ENCODE measurements at places on chromosomes 4 and X.
A peak's percentile ranks its signal among the peaks of the same experiment; 100 is the strongest.

DNA sequence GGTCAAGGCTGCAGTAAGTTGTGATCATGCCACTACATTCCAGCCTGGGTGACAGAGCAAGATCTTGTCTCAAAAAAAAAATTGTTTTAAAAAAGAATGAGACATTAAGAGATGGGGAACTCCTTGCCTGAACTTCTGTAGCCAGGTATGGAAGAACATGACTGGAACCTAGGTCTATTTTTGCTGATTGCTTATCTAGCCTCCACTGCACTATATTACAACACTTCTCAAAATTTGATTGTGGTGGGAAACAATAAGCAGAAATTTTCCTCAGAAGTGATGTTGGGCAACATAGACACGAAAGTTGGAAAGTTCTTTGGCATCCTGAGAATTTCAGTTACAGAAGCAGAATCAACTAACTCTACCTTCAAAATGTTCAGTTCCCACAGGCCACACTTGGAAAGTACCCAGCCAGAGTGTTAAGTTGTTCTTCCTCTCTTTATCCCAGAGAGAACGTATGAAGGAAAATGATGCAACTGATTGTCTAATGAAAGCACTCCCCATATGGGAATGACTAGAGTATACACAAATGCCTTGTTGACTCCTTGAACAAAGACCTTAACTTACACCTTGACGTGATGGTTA is 50.0 kb downstream of the LUZP4 start:
- DNase-seq: no peak

- no peak for DNase-seq
Observed at GRCh38 chr4:78560296-78560963, 8.9 kb downstream of the ANXA3 start.

DNA sequence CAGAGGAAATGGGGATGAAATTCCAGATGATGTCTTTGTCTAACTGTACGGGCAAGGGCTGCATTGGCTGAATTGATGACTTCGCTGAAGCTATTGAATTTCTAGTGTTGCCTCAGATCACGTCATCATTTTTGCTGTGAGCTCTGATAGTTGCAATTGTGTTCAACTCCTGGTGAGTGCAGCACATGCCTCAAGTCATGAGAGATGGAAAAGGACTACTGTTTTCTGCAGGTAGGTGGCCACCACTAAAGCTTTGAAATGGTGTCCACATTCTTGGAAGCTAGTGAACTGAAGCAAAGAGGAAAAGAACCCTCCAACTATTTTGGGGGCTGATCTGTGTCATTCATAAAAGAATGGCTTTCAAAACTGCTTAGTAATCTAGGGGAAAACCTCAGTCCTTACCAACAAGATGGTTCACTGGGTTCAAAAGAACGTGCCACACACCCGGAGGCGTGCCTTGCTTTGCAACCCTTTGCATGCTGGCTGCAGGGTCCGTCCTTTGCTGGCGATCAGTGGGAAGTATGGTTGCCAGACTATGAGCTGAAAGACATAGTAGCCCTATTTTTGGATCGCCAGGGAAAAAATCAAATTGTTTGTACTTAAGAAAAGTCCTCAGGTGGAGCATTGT is 88.1 kb upstream of the STOX2 start:
- DNase-seq: no peak

DNA sequence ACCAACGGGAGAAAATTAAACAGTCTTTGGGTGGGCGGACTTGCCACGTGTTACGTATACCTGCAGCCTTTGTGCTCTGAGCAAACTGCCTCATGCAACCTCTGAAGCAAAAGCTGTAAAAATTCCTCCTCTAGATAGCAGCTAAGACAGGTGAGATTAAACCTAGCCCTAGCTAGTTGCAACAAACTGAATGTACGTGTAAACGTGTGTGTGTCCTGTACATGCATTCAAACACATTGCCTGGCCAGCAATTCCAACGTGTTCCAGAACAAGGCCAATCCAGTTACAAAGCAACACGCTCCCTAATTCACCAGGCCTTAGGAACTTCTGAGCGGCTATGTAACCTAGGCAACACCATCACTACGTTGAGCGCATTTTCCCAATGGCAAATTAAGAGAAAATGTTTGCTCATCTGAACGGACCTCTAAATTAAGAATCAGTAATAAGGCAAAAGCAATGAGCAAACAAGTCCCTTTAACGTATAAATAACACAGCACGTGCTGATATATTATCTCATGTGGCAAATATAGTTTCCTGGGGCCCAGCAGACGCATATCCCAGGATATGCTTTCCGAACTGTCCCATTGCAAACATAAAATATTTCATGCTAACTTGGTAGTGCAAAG is 792 bp downstream of the PPID start:
- DNase-seq: peak; percentile 14

GRCh38 chrX:71302461-71303213 is 1.1 kb downstream of the ITGB1BP2 start:
- no peak for DNase-seq

DNA sequence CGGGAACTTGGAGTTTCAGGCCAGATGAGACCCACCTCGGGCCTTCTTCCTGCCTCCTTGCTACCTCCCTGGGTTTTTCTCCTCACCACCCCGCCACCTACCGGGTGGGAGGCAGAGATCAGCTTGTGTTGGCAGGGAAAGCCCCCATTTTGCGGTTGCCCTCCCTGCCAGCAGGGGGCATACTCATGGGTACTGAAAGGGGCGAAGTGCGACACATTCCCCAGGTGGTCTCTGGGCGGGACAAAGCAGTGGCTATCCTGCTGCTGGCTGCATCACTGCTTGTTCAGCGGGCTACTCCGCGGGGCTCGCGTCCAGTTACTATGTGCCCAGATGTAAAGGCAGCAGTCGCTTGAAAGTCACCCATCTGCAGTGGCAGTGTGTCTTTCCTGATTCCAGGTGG is 330.3 kb downstream of the PDHA2 start:
- DNase-seq: peak; percentile 10

DNA sequence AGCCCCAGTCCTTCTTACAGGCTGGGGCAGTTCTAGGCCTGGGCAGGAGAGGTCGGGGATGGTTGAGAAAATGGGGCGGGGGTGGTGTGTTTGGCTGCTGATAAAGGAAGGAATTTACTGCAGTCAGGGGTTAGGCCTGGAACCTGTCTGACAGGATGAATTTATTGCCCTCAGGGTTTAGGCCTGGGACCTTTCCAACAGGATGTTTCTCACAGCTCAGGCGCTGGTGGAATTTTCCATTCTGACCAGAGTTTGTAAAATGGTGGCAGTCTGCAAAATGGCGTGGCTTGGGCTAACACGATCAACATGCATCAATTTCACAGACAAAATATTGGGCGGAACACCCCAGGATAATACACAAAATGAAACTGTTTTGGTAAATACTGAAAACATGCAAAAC is 83.5 kb upstream of the SPIN4 start:
- no peak for DNase-seq

DNA sequence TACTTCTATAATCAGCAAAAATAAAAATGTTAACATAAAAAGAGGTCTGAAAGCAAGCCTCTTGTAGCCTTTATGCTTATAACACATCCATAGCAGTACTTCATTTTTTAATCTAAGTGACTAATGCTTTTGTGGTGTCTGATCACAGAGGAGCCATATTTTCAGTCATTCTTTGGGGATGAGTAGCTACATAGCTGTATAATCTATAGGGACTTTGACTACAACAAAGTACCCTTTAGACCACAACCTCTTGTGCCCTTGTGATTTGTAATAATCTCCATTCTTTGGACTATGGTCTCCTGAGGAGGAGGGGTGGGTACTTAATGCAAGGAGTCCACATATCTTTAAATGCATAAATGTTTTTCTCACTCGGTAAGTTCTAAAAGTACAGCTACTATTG is 9.6 kb downstream of the DRP2 start:
- DNase-seq: no peak

GRCh38 chrX:153450949-153451277 is 5.1 kb upstream of the TREX2 start:
- no peak for DNase-seq

Measured in WERI-Rb-1 (cell line).